ENCODE measurements at places on chromosomes 13 and 19.

DNA sequence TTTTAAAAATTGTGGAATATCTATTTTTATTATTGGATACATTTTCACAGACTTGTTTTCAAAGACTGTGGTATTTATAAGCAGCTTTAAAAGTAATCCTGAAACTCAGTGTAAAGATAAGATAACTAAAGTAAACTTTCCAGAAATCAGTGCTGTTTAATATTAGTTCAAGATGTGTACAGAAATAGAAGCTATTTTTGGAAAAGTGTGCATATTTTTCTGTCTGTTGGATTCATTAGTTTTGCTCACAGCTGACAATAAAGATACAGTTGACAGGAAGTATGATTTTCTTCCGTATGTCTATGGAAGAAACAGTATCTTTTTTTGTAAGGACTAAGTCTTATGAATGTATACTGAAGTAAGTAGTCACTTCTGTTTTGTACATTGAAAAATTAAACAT lies 85.9 kb downstream of the GJA3 start:
- DNase-seq, result no peak

GRCh38 chr13:20492641-20493040 lies 33.0 kb downstream of the CRYL1 start:
- DNase-seq, result peak; percentile 68

GRCh38 chr13:42355491-42356183 lies 83.7 kb downstream of the AKAP11 start:
- no peak for DNase-seq

GRCh38 chr19:6216996-6217751 lies 62.6 kb downstream of the MLLT1 start:
- no peak for DNase-seq

DNA sequence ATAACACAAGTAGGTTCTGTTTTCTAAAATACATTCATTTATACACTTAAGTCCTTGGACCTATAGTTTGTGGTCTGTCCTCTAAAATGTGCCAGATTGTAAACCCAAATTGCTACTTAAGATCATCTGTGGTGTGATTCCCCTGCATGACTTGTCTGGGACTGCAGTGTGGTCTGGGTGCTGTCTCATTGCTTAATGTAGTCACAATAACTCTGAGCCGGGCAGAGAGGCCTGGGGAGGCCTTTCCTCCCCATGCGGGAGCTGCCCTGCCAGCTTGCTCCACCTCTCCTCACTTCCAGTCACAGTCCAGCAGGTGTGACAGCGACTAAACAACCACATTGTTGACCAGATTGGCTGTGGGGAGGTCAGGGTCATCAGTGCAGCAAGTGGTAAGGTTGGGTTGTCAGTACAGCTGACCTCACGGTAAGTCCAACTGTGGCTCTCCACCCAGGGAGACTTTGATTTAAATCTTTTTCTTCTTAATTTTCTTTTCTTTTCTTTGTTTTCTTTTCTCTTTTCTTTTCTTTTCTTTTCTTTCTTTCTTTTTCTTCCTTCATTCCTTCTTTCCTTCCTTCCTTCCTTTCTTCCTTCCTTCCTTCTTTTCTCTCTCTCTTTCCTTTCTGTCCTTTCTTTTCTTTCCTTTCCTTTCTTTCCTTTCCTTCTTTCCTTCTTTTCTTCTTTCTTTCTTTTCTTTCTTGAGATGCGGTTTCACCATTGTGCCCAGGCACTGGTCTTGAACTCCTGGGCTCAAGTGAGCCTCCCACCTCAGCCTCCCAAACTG lies 4.4 kb upstream of the TUBA3C start:
- no peak for DNase-seq
